ENCODE measurements at places on chromosomes 13 and 19.
A peak's percentile ranks its signal among the peaks of the same experiment; 100 is the strongest.

GRCh38 chr13:39672378-39673132 is 17.1 kb downstream of the COG6 start:
- no peak for DNase-seq

DNA sequence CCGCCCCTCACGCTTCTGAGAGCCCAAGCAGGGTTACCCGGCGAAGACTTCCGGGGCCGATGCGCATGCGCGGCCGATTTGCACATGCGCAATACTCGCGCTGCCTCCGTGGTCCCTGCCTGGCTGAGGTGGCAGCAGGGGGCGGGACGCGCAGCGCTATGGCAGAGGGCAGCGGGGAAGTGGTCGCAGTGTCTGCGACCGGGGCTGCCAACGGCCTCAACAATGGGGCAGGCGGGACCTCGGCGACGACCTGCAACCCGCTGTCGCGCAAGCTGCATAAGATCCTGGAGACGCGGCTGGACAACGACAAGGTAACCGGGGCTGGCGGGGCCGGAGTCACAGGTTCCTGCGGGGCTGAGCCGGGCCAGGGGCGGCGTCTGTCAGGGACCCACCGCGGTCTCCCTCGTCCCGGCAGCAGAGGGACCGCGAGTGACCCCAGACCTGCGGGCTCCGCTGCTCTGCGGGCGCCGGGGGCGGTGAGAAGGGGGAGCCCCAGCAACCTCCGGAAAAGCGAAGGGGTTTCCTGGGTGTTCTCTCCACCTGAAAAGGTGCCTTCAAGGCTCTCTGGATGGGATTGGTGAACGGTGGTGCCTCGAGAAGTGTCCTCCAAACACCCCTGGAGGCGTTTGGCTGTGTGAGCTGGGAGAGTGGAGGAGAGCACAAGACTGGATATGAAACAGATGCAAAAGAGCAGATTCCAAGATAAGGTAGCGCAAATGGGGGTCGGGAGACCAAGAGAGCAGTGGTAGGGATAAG is at the start of gene COG6:
Gene COG6, plus strand, starts transcription at position 94 of the 756 bp plus-strand sequence. Its CDS starts 65 bp downstream, at position 159.
- DNase-seq, result peak; percentile 55

DNA sequence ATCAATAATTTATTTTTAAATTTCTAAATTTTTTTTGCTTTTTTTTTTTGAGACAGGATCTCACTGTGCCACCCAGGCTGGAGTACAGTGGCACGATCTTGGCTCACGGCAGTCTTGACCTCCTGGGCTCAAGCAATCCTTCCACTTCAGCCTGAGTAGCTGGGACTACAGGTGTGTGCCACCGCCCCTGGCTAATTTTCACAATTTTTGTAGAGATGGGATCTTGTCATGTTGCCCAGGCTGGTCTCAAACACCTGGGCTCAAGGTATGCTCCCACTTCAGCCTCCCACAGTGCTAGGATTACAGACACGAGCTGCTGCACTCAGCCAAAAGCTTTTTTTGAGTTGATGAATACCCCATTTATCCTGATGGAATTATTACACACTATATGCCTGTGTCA is 50.8 kb downstream of the DPY19L3 start:
- no peak for DNase-seq

GRCh38 chr13:93847162-93847561 is 620.6 kb downstream of the GPC6 start:
- no peak for DNase-seq

- no peak for DNase-seq
Observed at GRCh38 chr13:50401721-50402465, 386.6 kb downstream of the KCNRG start.

DNA sequence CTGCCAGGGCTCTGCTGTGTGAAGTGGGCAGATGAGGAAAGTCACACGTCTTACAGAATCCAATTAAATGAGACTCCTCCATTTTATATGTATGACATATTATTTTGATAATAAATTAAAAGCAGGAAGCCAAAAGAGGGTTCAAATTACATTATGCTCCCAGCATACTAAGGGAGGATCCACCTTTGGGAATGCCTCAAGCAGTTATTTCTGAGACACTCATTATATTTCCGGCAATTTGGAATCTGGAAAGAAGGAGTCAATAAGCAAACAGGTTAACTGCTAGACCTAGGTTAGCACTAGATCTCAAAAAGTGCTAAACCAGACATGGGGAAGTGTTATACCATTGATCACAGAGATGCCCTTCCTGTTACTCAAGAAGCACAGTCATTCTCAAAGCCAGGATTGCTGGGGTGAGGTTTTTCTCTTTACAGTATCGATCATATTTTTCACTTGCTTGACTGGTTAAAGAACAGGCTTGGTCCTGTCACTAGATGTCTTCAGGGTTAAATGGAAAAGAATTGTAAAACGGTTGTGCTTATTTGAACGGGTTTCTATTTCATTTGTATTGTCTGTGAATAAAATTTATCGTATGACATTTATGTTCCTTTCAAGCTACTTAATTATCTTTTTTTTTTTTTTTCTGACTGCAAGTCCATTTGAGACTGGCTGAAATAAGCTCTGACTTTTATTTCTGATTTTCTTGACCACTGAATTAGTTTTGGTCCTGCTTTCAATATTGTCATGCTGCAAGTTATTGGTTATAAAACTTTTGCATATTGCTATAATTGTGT is 523.2 kb downstream of the KLF12 start:
- DNase-seq, result no peak

GRCh38 chr13:107271227-107271626 is 703.3 kb upstream of the ARGLU1 start:
- no peak for DNase-seq

- DNase-seq, result no peak
Observed at GRCh38 chr19:49216071-49216470, 58.5 kb downstream of the TRPM4 start.

- no peak for DNase-seq
Observed at GRCh38 chr13:24038841-24039330, 121.6 kb upstream of the SPATA13 start.

DNA sequence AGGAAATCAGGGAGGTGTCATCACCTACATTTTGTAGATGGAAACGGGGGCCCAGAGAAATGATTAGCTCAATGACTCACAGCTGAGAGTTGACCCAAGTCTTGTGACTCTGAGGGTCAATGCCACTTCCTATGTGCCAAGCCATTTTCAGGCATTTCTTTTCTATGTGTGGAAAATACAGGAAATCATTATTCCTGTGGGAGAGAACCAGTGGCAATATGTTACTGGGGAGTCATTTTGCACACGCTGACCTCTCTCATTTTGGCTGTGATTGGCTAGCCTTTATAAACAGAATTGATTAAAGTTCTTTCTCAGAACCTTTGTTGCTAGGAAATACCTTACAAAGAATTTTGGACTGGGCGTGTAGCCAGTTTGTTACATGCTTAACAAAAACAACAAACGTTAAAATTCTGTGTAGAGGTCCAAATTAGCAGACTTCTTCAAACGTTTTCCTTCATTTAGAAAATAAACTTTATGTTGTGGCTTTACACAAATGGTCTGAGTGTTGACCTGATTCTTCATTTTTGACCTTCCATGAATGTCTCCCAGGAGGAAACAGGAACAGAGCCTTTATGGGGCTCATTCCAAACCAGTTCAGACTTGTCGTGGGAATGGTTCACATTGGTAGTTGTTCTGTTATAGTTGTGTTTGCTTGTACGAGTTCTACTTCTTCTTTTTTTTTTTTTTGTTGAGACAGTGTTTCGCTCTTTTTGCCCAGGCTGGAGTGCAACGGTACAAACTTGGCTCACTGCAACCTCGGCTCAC is 11.4 kb downstream of the PCCA start:
- no peak for DNase-seq

- DNase-seq, result no peak
Observed at GRCh38 chr13:51235186-51235585, 13.0 kb downstream of the FAM124A start.

DNA sequence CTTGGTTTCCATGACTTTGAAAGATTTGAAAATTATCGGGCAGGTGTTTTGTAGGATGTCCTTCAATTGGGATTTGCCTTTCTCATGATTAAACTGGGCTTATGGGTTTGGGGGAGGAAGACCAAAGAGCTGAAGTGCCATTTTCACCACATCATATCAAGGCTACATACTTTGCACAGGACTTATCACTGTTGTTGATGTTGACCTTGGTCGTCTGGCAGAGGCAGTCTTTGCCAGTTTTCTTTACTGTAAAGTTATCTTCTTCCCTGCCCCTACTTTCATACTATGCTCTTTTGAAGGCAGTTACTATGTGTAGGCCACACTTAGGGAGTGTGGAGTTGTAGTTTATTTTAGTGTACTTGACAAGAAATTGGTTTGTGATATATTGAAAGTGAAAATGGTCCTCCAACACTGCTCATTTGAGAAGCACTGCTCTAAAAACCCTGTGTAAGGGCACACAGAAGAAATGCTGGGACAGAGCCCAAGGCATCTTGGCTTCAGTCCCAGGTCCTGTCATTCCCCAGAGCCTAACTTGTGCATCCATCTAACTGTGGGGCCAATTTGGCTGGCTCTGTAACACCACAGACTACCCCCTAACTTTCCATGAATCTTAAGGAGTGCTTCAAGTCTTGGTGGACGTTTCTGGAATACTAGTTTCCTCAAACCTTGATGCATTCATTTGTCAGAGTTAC is 384.9 kb downstream of the KCNRG start:
- no peak for DNase-seq

- DNase-seq, result no peak
Observed at GRCh38 chr19:51150627-51151026, 8.5 kb downstream of the SIGLEC7 start.

DNA sequence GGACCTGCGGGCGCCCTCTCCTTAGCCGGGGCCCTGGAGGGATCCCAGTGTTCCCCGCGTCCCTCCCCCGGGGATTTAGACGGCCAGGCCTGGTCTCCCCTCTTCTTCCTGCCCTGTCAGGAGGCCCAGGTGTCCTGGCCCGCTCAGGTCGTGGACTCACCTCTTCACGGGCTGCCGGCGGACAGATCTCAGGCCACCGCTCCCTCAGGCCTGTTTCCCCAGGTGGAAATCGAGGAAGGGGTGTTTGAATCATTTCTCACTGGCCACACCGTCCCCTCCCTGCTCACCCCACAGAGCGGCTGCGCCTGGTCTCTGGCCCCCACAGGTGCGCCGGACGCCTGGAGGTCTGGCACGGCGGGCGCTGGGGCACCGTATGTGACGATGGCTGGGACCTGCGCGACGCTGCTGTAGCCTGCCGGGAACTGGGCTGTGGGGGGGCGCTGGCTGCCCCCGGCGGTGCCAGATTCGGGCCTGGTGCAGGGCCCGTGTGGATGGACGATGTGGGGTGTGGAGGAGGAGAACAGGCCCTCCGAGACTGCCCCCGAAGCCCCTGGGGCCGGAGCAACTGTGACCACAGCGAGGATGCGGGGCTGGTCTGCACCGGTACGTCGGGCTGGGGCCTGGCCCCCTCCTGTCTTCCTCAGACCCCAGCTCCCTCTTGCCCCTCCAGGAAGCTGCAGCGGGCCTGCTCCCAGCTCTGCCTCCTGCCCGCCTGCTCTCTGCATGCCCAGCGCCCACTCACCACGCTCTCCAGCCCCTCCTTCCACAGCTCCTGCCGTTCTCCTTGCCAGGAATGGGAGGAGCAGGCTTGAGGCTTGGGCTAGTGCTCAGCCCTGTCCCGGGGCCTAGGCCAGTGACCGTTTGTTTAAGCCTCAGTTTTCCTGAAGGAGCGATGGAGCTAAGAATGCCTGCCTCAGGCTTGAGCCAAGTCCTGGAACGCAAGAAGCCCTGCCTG is 2.5 kb downstream of the SSC5D start:
- no peak for DNase-seq

DNA sequence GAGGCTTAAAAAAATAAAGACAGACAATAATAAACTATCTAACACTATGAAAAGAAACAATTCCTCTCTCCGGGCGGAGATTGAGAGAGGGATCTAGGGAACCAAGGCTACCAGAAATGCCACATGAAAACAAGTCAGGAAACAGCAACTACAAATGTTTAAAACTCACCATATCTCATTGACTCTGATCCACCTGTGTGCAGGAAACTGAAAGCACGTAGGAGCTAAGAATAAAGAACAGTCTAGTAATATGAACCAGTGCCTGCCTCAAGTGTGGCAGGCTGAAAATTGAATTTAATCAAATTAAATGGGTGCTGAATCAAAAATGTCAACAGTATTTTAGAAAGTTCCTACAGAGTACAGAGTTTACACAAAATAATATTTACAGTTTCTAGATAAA is 1701.0 kb downstream of the SLITRK5 start:
- DNase-seq, result no peak

DNA sequence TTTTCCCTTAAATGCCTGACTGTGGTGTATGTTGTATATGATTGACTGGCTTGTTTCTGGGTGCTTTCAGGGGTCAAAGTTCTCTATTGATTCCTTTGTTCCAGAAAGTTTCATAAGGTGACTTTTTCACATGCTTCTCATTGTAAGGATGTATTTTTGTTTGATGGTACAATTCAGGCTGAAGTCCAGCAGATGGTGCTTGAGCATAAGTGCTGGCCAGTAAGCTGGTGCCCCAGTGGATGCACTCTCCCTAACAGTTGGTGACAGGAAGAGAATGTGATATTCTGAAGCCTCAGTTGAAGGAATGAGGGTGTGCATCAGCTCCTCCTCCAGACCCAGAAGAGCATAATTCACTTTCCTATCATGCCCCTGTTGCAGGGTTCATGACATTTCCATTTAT is 1941.6 kb upstream of the PRR20A start:
- no peak for DNase-seq

DNA sequence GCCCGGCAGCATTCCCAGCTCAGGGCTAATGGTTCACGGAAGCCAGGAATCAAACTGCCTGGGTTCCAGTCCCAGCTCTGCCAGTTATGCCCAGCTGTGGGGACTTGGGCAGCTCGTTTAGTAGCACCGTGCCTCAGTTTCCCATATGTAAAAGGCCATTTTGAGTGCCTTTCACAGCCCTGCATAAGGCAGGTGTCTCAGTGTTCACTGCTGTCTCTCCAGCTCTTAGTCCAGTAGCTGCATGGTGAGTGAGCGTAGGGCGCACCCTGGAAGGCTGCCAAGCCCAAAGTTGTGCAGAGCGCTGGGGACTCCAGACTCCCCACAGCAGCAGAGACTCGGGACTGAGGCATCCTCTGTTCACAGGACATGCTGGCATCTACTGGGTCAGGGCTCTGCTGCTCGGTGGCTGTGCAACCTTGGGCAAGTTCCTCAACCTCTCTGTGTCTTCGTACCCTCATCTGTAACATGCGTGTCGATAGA is 5.5 kb downstream of the RPL28 start:
- no peak for DNase-seq

DNA sequence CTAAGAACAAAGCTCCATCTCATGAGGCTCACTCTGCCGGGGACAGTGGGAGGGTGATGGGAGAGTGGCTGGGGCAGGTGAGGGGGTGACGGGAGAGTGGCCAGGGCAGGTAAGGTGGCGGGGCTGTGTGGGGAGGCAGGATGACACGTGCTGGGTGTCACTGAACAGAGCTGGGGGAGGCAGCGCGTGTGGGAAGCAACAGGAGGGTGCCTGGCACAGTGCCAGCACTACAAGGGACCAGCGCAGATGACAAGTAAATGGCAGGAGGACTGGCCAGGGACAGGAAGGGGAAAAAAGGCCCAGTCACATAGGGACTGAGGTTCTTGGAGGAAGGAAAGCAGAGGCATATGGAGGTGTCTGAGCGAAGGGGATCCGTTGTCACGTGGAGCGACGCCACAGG is 129.9 kb downstream of the RNF17 start:
- DNase-seq, result no peak

- DNase-seq, result no peak
Observed at GRCh38 chr13:77868717-77869116, 49.9 kb downstream of the EDNRB start.

GRCh38 chr13:98207416-98207815 is 30.3 kb upstream of the RNF113B start:
- no peak for DNase-seq

GRCh38 chr13:36417331-36417730 is 15.0 kb upstream of the CCNA1 start:
- DNase-seq, result no peak

- DNase-seq, result no peak
Observed at GRCh38 chr13:34345258-34345965, 527.5 kb downstream of the RFC3 start.

Measured in D721Med (cell line).